Ovary (tissue), 10 donors: ENCODE measurements at places on chromosomes 4 and X. TPM values are rescaled to one million over a fixed set of nuclear protein-coding genes. Genes with fewer than 3 reads are reported as not detected.

GRCh38 chr4:85430697-85431096, 44.3 kb upstream of the ARHGAP24 start:
- H3K27ac ChIP-seq: no peak overlapping the region
- H3K36me3 ChIP-seq: no peaks in the 10 kb centered on the region
- H3K4me1 ChIP-seq: no peaks in the 10 kb centered on the region
- DNase-seq: no peak
- H3K27me3 ChIP-seq: no peaks in the 10 kb centered on the region
- no peak overlapping the region for H3K4me3 ChIP-seq

DNA sequence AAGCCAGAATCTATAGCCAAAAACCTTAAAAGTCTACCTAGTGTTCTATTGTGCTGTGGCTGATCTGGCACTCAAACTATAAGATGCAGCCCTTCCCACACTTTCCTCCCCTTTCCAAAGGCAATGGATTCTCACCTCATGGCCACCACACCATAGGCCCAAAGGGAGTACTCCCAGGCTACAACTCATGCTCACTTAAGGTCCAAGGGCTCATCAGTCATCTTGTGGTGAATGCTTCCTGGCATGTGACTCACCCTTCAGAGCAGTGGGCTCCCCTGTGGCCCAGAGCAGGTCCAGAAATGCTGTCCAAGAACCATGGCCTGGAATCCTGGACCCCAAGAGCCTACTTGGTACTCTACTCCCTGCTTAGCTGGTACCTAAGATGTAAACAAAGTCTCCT, 181.0 kb downstream of the CHRDL1 start:
- no peaks in the 10 kb centered on the region for H3K4me1 ChIP-seq
- DNase-seq: no peak
- no peaks in the 10 kb centered on the region for H3K27me3 ChIP-seq
- no peak overlapping the region for H3K27ac ChIP-seq

GRCh38 chr4:120703908-120704307, 218.6 kb downstream of the PRDM5 start:
- H3K27ac ChIP-seq: no peak overlapping the region
- no peaks in the 10 kb centered on the region for H3K27me3 ChIP-seq
- no peaks in the 10 kb centered on the region for H3K4me1 ChIP-seq
- H3K4me3 ChIP-seq: no peak overlapping the region
- H3K36me3 ChIP-seq: no peaks in the 10 kb centered on the region
- DNase-seq: no peak

- H3K27me3 ChIP-seq: no peaks in the 10 kb centered on the region
- no peak overlapping the region for H3K4me3 ChIP-seq
- H3K4me1 ChIP-seq: peaks cover 1% of the 10 kb centered on the region
- no peak overlapping the region for H3K27ac ChIP-seq
- no peak for DNase-seq
Observed at GRCh38 chr4:101009471-101009870, 337.9 kb downstream of the PPP3CA start.

Gene ATP2B3
- total RNA-seq: not detected

Gene F11
- 0.20 TPM for total RNA-seq

Gene CHM
- total RNA-seq: 12.7 TPM
